Lower lobe of right lung (tissue), 2 donors: ENCODE measurements at places on chromosomes 4 and X. TPM values are rescaled to one million over a fixed set of nuclear protein-coding genes. Genes with fewer than 3 reads are reported as not detected.

GRCh38 chr4:142194905-142195304 lies 558.5 kb downstream of the IL15 start:
- H3K4me3 ChIP-seq, result no peak overlapping the region
- H3K4me1 ChIP-seq, result no peaks in the 10 kb centered on the region
- DNase-seq, result no peak
- H3K27ac ChIP-seq, result no peak overlapping the region
- H3K27me3 ChIP-seq, result no peaks in the 10 kb centered on the region

DNA sequence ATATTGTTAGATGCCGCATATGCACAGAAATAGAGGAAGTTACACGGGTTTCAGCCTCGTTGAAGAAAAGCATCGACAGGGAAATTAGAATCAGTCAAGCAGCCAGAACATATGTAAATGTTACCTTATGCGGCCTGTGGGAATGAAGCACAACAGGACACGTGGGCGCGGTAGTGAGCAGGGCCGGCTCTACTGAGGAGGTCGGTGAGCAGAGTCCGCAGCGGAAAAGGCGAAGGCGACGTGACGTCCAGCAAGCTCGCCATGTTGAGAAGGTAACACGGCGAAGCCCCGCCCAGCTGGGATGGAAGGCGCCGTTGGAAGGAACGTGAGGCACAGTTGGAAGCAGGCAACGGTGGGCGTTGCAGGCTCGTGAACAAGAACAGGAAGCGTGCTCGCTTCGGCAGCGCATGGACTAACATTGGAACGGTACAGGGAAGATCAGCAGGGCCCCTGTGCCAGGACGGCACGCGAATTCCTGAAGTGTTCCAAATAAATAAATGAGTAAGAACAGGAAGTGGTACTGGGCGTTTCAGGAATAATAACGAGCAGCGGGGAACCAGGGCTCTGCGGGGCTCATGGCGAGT lies 54.6 kb downstream of the MTNR1A start:
- DNase-seq, result no peak
- H3K27me3 ChIP-seq, result no peaks in the 10 kb centered on the region
- H3K27ac ChIP-seq, result no peak overlapping the region
- H3K4me3 ChIP-seq, result no peak overlapping the region
- H3K4me1 ChIP-seq, result no peaks in the 10 kb centered on the region

Gene CXorf49
- total RNA-seq, result not detected

Gene MSX1
- total RNA-seq, result 2.1 TPM

Gene TLL1
- 4.7 TPM for total RNA-seq
